ENCODE measurements at places on chromosomes 4 and X.

DNA sequence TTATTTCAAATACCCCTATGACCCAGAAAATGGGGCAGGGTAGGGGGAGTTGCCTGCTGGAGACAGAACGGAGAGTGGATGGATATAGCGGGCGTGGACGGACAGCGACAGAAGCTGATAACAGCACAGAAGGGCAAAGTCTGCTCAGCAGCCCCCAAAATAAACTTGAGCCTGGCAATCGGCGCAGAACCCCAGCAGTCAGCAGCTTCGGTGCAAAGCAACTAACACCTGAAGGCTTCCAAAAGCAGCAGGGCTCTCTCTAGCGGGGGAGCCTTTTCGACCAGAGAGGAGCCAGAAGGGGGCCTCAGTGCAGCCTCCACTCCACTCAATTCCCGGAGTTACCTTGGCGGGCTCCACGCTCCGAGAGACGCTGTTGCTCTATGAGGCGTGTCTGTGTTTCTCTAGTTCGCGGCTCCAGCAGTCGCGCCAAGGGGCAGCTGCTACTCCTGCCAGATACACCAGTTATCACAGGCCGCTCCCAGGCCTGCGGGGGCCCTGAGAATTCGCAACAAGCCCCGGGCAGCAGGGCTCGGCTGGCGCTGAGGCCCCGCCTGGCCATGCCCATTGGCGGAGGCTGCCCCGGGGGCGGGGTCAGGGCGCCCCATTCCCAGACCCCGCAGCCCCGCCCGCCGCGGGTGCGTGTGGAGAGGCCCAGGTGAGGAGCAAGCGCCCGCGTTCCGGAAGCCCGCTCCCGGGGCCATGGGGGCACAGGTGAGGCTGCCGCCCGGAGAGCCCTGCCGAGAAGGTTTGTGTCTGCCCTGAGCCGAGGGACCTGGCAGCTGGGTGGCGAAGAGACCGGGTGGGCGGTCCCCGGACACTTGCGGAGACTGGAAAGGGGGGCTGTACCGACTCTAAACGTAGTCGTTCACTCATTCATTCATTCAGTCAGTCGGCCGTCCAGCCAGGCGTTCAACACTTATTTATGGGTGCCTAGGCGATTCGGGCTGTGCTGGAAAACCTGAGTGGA, at the start of the genes CNGA1 and NIPAL1:
CNGA1 (minus strand) TSS at position 541 of the 967 bp plus-strand sequence. CDS start 63,992 bp downstream, outside the sequence.
NIPAL1 (plus strand) TSS at position 632 of the 967 bp plus-strand sequence; CDS start at position 700, 68 bp downstream.
- peak; percentile 85 for DNase-seq

- no peak for DNase-seq
Measured at GRCh38 chrX:16433021-16433420, 216.9 kb upstream of the S100G start.

DNA sequence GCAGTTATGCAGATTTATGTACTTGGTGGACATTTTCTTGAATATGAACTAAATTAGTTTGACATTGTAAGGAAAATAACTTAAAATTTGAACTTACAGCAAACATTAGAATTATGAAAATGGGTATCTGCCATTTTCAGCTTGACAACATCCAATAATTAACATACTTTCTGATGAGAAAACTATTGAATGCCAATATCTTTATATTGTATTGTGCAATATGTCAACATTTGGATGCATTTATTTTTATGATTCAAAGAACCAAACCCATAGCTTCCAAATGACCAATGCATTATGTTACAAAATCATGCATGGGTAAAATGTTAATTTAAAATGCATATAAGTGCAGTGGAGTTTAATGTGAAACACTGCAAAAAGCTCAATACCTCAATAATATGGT, 562.5 kb downstream of the TRAM1L1 start:
- DNase-seq, result no peak

GRCh38 chr4:80333121-80333520, 2.4 kb upstream of the CFAP299 start:
- no peak for DNase-seq

DNA sequence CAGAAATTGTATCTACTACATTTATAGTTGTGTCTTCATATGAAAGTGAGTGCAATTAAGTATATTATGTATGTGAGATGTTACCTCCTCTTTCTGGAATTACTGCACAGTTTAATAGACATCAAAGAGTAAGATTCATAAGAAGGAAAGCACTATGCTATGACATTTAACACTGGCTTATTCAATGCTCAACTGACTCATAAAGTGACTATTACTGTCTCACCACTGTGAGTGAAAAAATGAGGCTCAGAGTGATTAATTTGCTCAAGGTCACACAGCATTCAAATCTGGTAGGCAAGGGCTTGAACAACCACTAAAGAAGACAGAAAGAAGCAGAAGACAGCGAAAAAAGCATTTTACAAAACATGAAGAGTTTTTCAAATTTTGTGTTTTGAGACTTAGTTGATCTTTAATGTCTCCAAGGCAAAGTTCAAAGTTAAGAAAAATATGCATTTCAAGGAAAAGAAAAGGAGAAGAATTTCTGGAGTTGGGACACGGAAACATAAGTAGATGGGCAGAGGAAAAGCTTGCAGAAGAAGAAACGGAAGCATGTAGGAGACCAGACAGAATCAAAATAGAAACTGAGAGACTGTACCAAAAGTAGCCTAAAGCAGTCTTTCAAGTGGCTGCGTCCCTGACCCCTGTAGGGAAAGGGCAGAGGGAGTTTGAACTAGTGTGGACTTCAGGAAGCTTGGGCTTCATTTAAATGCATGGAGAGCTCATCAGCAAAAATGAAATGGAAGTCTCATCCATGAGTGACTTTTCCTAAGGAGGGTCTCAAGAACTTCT, 66.3 kb downstream of the KCNIP4 start:
- DNase-seq, result no peak

GRCh38 chrX:40878766-40879165, 143.4 kb upstream of the MED14 start:
- DNase-seq, result no peak

GRCh38 chr4:1294424-1294823, 4.7 kb downstream of the MAEA start:
- DNase-seq, result no peak

- no peak for DNase-seq
Measured at GRCh38 chr4:153058671-153059060, 122.5 kb downstream of the FHDC1 start.

DNA sequence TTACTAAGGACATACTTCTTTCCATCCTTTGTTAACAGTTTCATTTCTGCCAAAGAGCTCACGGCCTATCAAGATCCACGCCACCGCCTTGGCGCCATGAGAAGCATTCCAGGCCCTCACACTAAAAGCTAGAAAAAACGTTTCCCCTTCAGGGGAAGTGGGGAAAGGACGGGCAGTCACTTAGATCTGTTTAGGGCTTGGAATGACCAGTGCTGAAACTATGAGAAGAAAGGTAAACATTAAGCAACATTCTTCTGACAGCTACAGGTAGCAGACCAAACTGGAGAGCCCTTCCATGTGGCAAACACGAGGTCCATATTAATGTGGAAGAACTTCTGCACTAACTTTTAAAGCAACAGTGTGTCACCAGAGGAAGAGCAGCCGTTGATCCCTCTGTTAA, 146.7 kb downstream of the SH3KBP1 start:
- DNase-seq, result no peak

DNA sequence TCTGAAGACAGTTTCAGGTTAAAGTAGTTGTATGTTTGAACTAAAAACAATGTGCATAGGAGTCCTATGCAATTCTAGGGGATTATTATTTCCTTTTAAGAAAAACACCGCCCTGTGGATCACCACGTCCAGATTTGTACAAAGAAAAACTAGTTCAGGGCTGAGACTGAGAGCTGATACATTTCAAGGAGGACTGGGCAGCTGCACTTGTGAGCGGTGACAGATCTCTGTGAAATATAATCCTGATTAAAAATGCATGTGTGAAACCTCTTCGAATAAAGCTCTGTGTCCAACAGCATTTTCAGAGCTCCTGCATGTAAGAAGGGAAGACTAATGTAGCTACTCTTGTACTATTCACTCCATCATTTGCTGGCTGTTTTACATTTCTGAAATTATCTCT, 365.8 kb upstream of the PITX2 start:
- no peak for DNase-seq

DNA sequence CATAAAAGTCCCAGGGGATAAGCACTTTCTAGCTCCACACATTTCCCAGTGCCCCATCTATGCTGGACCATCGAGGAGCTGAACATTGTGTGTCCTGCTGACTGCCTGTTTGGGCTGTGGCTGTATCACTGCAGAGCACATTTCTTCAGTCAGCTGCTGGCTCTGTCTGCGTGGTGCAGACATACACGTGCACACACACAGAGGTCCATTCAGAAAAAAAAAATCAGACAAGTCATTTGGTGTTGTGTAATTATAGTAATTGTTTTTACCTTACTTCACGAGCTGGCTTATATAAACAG, 1.1 kb upstream of the PDLIM3 start:
- DNase-seq, result no peak

Data from hematopoietic multipotent progenitor cell treated with erythropoietin and hydrocortisone succinate and interleukin-3 and kit ligand, for 6 days (in vitro differentiated cells).